ENCODE measurements at places on chromosomes 2 and 18.

GRCh38 chr2:134714228-134714627 lies 4.6 kb downstream of the TMEM163 start:
- no peak overlapping the region for H3K27ac ChIP-seq
- H3K4me3 ChIP-seq, result no peak overlapping the region
- H3K27me3 ChIP-seq, result no peaks in the 10 kb centered on the region
- DNase-seq, result no peak

DNA sequence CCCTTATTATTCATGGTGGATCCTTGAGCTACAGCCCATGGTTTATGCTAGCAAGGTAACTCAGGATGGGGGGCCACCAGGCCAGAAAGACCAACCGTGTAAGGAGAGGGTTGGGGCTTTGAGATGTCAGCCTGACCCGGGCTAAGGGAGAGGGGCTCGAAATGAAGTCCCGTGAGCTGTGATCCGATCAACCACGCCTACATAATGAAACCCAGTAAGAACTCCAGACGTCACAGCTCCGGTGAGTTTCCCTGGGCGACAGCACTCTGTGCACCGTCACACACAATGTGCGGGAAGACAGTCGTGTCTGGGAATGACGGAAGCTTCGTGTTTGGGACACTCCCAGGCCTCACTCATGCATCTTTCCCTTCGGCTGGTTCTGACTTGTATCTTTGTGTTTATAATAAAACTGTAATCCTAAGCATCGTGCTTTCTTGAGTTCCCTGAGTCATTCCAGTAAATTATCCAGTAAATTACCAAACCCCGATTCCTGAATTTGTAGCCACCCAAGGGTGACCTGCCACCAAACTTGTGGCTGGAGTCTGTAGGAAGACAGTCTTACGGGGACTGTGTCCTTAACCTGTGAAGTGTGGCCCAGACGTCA lies 44.2 kb downstream of the CYP27C1 start:
- H3K4me1 ChIP-seq, result peaks cover 14% of the 10 kb centered on the region
- H3K36me3 ChIP-seq, result no peaks in the 10 kb centered on the region
- no peak overlapping the region for H3K27ac ChIP-seq
- no peak for DNase-seq
- H3K27me3 ChIP-seq, result no peaks in the 10 kb centered on the region

- peaks cover 9% of the 10 kb centered on the region for H3K36me3 ChIP-seq
- no peak overlapping the region for H3K27ac ChIP-seq
- no peaks in the 10 kb centered on the region for H3K4me1 ChIP-seq
- no peaks in the 10 kb centered on the region for H3K27me3 ChIP-seq
Measured at GRCh38 chr2:201369775-201370174, 12.6 kb upstream of the FLACC1 start.

DNA sequence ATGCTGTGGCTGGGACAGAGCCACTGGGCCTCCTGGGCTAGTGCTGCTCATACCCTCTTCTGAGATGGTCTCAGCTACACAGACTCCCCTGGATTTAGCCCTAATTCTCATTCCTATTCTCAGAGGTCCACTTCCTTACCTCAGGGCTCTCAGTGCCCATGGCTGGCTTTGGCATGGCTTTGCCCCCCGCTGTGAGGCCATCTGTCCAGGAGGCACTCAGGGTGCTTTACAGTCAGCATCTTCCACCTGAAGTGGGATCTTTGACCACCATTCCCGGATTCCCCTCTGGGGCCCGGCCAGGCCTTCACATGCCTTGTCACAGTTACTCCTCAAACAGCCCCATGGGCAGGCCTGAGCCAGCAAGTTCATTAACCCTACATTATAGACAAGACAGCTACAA lies 161.8 kb downstream of the CELF4 start:
- no peak for DNase-seq
- no peaks in the 10 kb centered on the region for H3K27me3 ChIP-seq
- H3K27ac ChIP-seq, result no peak overlapping the region
- H3K4me3 ChIP-seq, result no peak overlapping the region

- DNase-seq, result no peak
- no peak overlapping the region for H3K27ac ChIP-seq
- no peaks in the 10 kb centered on the region for H3K36me3 ChIP-seq
- no peaks in the 10 kb centered on the region for H3K4me1 ChIP-seq
Measured at GRCh38 chr18:76553715-76554546, 58.9 kb upstream of the ZNF516 start.

GRCh38 chr2:181038796-181039195 lies 58.4 kb downstream of the UBE2E3 start:
- H3K27ac ChIP-seq, result no peak overlapping the region
- H3K4me3 ChIP-seq, result no peak overlapping the region
- no peaks in the 10 kb centered on the region for H3K4me1 ChIP-seq
- H3K36me3 ChIP-seq, result no peaks in the 10 kb centered on the region
- H3K27me3 ChIP-seq, result no peaks in the 10 kb centered on the region

GRCh38 chr2:8432706-8433336 lies 249.0 kb upstream of the ID2 start:
- no peak overlapping the region for H3K27ac ChIP-seq
- no peaks in the 10 kb centered on the region for H3K27me3 ChIP-seq
- H3K4me1 ChIP-seq, result no peaks in the 10 kb centered on the region

GRCh38 chr2:226483143-226483542 lies 316.5 kb downstream of the IRS1 start:
- H3K27me3 ChIP-seq, result no peaks in the 10 kb centered on the region
- H3K27ac ChIP-seq, result no peak overlapping the region
- no peak overlapping the region for H3K4me3 ChIP-seq
- H3K4me1 ChIP-seq, result no peaks in the 10 kb centered on the region

- no peak for DNase-seq
- no peak overlapping the region for H3K4me3 ChIP-seq
- H3K27me3 ChIP-seq, result no peaks in the 10 kb centered on the region
- no peak overlapping the region for H3K27ac ChIP-seq
- H3K4me1 ChIP-seq, result peaks cover 6% of the 10 kb centered on the region
- H3K36me3 ChIP-seq, result no peaks in the 10 kb centered on the region
Measured at GRCh38 chr2:134713176-134713575, 5.6 kb downstream of the TMEM163 start.

DNA sequence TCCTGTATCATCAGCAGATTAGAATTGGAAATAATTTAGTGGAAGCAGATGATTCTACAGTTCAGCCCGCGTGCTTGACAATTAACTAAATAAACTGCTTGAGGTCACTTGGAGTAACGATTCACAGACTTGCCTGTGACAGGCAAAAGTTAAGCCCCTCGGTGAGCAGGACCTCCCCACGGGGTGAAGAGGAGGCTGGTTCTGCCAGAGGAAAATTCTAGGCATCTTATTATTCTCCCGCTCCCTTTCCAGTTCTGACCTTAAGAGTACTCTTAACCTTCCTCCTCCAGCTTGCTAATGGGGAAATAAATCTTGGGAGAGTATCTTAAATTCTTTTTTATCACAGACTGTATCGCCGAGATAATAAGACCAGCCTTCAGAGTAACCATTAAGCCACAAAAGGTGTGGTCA lies 169.7 kb upstream of the SMAD2 start:
- no peak overlapping the region for H3K27ac ChIP-seq
- H3K36me3 ChIP-seq, result no peaks in the 10 kb centered on the region
- H3K27me3 ChIP-seq, result no peaks in the 10 kb centered on the region
- no peak overlapping the region for H3K4me3 ChIP-seq
- H3K4me1 ChIP-seq, result no peaks in the 10 kb centered on the region

DNA sequence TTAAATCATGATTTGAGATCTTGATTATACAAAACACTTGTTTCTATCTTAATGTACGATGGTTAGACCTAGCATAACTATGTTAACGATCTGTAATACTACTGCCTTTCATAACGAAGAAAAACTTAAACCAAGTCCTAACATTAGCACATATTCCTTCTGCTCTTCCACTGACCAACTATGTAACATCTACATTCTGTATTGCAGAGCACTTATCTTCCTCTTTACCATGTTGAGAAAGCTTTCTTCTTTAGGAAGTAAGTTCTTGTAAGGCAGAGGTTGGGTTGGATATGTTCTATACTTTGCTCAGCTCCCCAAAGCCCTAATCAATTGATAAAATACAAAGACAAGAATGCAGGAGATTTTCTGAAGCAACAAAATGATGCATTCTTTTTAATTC lies 7.9 kb upstream of the ZNF407 start:
- H3K36me3 ChIP-seq, result no peaks in the 10 kb centered on the region
- no peak overlapping the region for H3K4me3 ChIP-seq
- DNase-seq, result no peak
- no peaks in the 10 kb centered on the region for H3K4me1 ChIP-seq
- no peaks in the 10 kb centered on the region for H3K27me3 ChIP-seq

DNA sequence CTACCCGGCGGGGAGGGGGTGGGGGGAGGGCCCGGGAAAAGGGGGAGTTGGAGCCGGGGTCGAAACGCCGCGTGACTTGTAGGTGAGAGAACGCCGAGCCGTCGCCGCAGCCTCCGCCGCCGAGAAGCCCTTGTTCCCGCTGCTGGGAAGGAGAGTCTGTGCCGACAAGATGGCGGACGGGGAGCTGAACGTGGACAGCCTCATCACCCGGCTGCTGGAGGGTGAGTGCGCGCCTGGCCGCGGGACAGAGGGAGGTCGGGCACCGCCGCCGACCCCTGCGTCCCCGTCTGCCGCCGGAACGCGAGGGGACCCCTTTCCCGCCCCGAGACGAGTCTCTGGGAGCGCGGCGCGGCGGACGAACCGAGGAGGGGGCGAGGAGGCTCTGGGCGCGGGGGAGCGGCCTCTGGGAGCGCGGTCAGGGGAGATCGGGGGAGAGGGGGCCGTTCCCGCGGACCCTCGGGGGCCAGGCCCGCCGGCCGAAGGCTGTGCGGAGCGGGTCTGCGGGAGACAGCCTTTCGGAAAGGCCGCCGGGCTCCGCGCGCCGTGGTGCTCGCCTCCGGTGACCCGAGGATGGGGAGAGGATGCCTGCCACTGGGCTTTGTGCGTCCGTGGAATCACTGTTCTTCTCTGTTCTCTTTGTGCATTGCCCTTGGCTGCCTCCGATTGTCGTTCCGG lies 463 bp downstream of the PPP1CB start:
- no peaks in the 10 kb centered on the region for H3K36me3 ChIP-seq
- H3K27me3 ChIP-seq, result no peaks in the 10 kb centered on the region
- peaks cover 33% of the 10 kb centered on the region for H3K4me1 ChIP-seq
- H3K4me3 ChIP-seq, result peak overlapping the region; percentile 98

DNA sequence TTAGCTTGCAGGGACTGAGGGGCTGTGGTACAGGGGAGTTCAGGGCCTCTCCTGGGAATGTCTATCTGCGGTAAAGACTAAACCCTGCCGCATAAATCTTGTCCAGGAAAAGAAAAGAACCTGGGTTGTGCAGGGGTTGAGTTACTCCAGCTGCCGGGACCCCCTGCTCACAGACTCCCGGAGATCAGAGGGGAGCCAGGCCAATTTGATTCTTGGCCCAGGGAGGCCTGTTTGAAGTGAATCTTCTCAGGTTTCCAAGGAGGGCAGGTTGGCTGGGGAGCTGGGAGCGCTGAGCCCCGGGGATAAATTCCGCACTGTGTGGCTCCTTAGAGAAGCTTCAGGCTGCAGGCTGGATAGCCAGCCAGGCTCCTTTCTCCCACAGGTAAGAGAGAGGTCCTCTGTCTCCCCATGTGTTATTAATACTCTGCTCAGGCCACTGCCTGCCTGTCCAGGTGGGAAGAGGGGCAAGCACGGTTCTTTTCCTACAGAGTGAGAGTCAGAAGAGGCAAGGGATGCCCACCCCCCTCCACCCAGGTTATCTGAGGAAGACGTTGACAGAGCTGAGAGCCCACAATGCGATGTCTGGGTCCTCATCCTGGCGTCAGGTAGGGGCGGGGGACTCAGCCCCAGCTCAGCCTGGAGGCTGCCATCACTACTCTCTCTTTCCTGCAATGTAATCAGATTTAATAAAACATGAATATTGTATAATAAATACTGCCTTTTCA lies 82.7 kb downstream of the LONRF2 start:
- H3K36me3 ChIP-seq, result no peaks in the 10 kb centered on the region
- no peaks in the 10 kb centered on the region for H3K27me3 ChIP-seq
- no peak overlapping the region for H3K4me3 ChIP-seq
- H3K27ac ChIP-seq, result no peak overlapping the region
- peaks cover 16% of the 10 kb centered on the region for H3K4me1 ChIP-seq

- no peak for DNase-seq
- no peaks in the 10 kb centered on the region for H3K27me3 ChIP-seq
- H3K36me3 ChIP-seq, result no peaks in the 10 kb centered on the region
- H3K4me1 ChIP-seq, result no peaks in the 10 kb centered on the region
- H3K4me3 ChIP-seq, result no peak overlapping the region
Measured at GRCh38 chr2:10208736-10209135, 86.2 kb downstream of the RRM2 start.

DNA sequence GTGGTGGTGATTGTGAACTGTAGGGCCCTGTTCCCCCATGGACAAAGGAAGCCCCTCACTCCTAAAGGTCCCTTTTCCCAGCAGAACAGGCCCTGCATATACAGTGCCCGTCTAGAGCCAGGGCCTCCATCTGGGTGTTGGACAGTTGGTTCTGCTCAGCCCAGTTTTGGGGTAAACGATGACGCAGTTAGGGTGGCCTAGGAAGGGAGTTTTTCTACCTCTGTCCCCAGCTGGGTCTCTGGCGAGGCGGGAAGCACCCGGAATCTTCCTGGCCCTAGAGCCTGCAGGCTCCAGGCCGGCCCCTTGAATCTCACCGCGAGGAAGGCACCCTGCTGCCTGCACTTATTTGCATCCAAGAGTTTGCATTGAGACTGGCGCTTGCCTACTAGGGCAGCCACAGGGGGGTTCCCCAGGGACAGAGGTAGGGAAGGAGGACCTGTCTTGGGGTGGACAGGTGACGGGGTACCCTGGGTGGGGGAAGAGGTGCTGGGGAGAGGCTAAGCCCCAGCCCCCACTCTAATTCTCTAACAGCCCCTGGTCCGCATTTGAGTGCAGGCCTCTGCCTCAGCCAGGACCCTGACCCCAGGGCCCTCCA lies 529 bp upstream of the MTA3 start:
- H3K4me1 ChIP-seq, result no peaks in the 10 kb centered on the region
- DNase-seq, result peak; percentile 57
- no peaks in the 10 kb centered on the region for H3K27me3 ChIP-seq
- H3K4me3 ChIP-seq, result peak overlapping the region; percentile 94
- peak overlapping the region; percentile 92 for H3K27ac ChIP-seq

- no peaks in the 10 kb centered on the region for H3K4me1 ChIP-seq
- H3K27me3 ChIP-seq, result no peaks in the 10 kb centered on the region
- H3K27ac ChIP-seq, result no peak overlapping the region
- no peaks in the 10 kb centered on the region for H3K36me3 ChIP-seq
- DNase-seq, result no peak
Measured at GRCh38 chr2:70468878-70469277, 84.7 kb downstream of the TGFA start.

DNA sequence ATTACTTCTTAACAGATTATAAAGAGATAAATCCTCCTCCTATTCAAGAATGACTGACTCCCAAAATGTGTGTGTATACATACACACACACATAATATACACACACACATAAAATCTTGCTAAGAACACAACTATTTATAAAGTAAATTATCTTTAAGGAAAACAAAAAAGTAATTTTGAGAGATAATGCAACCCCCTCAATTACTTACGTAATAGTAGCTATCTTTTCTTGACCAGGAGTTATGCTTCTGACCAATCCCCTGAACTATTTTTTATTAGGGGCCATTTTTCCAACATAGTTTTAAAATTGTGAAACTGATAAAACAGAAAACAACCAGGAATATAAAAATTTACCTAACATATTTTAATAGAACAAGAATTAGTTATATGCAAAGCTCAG lies 113.0 kb upstream of the CHRNA1 start:
- no peak overlapping the region for H3K27ac ChIP-seq
- no peaks in the 10 kb centered on the region for H3K36me3 ChIP-seq
- no peaks in the 10 kb centered on the region for H3K27me3 ChIP-seq
- no peaks in the 10 kb centered on the region for H3K4me1 ChIP-seq
- no peak overlapping the region for H3K4me3 ChIP-seq

GRCh38 chr2:100708333-100708732 lies 111.6 kb upstream of the NPAS2 start:
- H3K36me3 ChIP-seq, result no peaks in the 10 kb centered on the region
- no peak overlapping the region for H3K4me3 ChIP-seq
- DNase-seq, result no peak
- H3K4me1 ChIP-seq, result no peaks in the 10 kb centered on the region

Data from Peyer's patch (tissue), 4 donors.